NCI-H510A treated with DMSO at 0.1 percent for 48 hours (cell line): ENCODE measurements at places on chromosomes 2 and 18.

- DNase-seq: no peak
These were observed 11.4 kb upstream of the MBD2 start for GRCh38 chr18:54235871-54236270.

DNA sequence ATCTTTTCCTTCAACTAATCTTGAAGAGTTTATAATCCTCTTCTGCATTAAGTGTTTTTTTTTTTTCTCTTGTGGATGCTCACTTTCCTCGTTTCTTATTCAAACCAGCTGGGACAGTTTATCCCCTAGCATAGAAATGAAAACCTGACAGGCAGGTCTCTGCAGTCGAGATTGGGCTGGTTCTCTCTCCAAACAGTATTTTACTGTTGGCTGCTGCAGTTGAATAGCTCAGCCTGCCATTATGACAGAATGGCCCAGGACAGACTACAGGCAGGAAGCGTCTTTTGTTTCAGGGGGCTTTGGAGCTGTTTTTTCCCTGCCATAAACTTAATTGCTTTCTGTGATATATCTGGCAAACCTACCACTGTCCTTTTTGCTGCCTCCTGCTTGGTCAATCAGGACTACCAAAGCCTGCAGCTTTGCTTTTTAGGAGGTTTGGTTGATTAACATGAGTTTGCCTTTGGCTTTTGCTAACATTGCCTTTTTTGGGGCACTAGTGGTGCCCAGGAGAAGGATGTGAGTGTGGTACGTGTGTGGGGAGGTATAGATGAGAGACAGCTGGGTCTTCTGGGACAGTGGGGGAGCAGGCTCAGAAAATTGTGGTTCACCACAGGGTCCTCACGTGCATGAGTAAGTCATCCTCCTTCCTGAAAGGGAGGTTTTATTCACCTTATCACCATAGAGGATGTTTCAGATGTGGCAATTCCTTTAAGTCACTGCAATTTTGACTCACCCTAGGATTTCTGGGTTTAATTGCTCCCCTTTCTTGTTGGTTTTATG lies 128.7 kb downstream of the LYPD6B start:
- DNase-seq: no peak

GRCh38 chr18:69000366-69000765 lies 202.5 kb downstream of the CCDC102B start:
- DNase-seq: no peak

- DNase-seq: no peak
These were observed 91.9 kb downstream of the SH3RF3 start for GRCh38 chr2:109220860-109221259.

DNA sequence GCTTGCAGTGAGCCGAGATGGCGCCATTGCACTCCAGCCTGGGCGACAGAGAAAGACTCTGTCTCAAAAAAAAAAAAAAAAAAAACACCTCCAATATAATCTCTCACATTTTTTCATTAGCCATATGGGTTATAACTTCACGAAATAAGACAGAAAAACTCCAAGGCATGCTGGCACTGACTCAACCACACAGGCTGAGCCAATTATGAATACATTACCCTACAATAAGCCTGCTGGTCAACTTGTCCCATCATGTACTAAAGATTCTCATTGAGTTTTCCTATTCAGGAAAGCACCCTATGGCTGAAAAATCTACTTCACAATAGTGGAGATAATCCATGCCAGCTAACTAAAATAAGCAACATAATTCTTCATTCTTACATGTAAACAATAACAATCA lies 12.8 kb upstream of the MAP3K20 start:
- no peak for DNase-seq
